GM12892 (cell line): ENCODE measurements at places on chromosomes 3 and 15.

GRCh38 chr3:170361711-170362110, 4.2 kb downstream of the SKIL start:
- no peak for DNase-seq

- no peak for DNase-seq
These were observed 101.3 kb downstream of the ASB7 start for GRCh38 chr15:100703671-100704070.

DNA sequence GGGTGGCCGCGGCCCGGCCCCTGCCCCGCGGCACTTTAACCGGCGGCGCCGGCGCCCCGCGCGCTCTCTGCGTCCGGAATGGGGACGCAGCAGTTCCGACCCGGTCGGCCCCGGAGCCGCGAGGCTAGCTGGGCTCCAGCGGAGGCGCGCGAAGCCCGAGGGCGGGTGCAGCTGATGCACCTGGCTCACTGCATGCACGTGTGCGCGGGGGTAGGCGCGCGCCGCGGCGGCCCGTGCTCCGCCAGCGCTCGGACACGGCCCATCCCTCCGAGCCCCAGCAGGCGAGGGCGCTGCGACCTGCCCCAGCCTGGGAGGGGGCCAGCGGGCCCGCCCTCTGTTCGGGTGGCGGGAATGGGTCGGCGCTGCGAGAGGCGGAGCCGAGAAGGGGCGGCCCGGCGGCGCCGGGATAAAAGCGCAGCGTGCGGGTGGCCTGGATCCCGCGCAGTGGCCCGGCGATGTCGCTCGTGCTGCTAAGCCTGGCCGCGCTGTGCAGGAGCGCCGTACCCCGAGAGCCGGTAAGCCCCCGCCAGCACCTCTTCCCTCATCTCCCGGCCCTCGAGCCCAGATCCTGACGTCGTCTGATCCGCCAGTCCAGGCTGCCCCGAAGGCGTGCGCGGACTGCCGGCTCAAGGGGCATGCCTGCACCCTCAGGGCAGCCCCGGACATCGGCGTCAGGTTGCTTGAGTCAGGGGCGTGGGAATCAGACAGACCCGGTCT, at the start of the genes CHDH and IL17RB:
TSS of gene CHDH (minus strand) at position 286 of the 717 bp plus-strand sequence. CDS start 22,411 bp downstream, outside the sequence.
TSS of gene IL17RB (plus strand) at position 435 of the 717 bp plus-strand sequence. CDS start at position 456, 21 bp downstream.
- DNase-seq, result peak; percentile 46

DNA sequence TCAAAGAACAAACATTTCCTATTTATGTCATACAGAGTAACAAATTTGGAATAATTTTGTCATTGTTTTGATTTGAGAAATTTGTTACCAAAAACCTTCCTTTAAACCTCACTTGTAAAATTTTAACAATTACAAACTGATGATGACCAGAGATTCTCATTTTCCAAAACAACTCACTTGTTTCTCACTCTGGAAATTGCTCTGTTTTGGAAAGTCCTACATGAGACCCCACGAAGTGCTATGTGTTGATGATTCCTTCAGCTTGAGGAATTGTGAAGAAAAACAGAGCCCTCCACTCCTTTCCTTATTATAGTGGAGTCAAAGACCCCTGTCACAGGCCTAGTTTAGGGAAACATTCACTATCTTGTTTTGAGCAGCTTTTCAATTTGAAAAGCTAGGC, 157.6 kb upstream of the RASGRP1 start:
- DNase-seq, result no peak

DNA sequence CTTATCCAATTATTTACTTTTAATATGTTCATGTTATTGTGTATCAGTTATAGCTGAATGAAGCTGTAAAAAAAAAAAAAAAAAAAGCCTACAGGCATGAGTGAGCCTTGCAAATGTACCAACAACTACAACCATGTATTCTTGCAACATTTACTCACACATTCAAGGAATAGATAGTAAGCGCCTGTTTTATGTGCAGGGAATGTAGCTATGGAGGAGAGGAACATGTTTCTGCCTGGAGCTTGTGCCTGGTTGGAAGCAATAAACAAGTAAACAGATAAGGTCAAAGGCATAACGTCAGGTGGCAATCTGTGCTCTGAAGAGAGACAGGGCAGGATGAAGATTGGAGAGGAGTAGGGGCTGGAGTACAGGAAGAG, 111.2 kb downstream of the DNAJB8 start:
- no peak for DNase-seq

GRCh38 chr3:53834429-53835095, 11.7 kb downstream of the CHDH start:
- no peak for DNase-seq

- no peak for DNase-seq
These were observed 536.1 kb downstream of the PYDC2 start for GRCh38 chr3:191997093-191997492.

DNA sequence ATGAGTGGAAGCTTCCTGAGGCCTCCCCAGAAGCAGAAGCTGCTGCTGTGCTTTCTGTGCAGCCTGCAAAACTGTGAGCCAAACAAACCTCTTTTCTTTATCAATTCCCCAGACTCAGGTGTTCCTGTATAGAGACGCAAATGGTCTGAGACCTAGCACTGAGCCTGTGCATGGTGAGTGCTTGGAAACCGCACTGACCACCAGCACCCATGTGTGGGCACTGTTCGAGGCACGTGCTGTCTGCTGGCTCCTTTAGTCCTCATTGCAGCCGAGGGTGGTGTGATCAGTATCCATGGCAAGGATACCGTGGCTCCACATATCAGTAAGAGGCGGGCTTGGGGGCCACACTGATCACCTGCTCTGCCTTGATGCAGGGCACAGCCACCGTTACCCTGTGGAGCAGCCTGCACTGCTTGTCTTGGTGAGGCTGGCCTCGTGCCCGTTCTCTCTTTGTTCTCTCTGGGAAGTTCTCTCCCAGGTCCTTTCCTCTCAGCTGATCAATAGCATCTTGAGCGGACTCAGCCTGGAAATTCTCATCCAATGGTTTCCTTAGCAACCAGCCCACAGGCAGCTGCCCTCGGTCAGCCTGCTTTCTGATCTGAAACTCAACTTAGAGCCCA, 101.0 kb downstream of the PLXNA1 start:
- no peak for DNase-seq

GRCh38 chr3:155554777-155555451, 190.0 kb downstream of the PLCH1 start:
- no peak for DNase-seq

DNA sequence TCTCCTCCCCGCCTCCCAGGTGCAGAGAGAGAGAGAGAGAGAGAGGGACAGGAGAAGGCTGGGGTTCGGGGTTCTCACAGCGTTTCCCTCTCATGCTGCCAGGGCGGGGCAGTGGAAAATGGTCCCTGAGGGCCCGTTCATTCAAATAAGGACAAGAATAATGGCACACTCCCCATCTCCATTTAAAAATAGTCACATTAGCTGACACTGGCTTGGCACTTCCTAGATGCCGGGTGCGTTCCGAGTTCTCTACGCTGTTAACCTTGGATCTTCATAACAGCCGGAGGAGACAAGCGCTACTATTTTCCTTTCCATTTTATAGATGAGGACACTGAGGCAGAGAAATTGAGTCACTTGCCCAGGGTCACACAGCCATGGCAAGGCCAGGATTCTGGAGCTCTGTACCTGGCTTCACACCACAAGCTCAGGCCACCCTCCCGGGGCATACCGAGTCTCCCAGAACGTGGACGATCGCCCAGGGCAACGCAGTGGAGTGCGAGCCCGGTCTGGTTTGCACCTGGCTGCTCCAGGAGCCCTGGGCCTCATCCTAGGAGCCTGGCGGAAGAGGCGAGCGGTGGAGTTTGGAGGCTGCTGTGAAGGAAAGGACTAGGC, 608 bp upstream of the SLC6A6 start:
- DNase-seq, result no peak

- no peak for DNase-seq
These were observed 57.1 kb upstream of the RPL32 start for GRCh38 chr3:12898290-12898964.

DNA sequence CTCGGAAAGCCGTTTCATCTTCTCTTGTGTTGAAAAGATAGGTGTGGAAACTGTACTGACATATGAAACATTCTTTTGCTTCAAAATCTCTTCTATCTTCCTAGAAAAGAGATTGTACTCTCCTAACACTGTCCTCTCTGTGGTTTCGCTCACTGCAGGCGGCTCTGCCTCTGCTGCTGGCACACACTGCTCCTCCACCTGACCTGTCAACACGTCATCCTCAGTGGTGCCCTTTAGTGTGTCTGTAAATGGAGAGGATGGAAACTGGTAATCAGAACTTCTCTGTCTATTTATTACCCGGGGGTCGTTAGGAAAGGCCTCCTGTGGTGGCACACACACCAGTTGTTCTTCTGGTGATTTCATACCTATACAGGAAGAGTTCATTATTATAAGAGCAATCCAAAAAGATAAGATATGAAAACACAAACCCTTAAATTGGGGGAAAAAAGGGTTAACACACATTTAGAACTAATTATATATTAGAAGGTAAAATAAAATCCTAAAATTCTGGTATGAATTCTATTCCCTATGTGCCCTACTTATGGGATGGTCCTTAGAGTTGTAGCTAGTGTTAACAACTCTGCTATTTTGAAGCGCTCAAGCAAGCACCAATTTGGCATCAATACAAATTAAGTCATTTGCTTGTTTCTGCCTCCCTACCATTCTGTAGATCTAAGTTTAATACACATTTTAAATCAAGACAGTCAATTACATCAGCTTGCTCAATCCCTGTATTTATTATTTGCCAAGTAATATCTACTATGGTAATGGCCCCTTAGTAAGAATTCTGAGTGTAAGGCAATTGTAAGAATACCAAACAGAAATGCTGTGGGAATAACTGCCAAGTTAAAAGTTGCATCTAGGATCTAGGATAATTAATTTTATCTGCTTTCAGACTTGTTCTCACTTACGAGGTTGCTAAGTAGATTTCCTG, 49.2 kb downstream of the TASOR start:
- no peak for DNase-seq

DNA sequence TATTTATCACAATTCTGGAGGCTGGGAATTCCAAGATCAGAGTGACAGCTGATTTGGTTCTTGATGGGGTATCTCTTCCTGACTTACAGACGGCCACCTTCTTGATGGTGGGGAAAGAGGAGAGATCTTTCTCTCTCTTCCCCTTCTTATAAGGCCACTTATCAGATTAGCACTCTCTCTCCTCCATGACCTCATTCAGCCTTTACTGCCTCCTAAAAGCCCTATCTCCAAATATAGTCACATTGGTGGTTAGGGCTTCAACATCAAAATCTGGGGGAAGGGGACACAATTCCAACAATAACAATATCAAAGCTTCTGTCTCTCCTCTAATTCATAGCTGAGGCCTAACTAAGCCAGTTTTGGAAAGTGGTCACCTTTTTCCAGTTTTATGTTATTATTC, 91.7 kb upstream of the MBNL1 start:
- DNase-seq, result no peak
